ENCODE measurements at places on chromosomes 11 and 22.

DNA sequence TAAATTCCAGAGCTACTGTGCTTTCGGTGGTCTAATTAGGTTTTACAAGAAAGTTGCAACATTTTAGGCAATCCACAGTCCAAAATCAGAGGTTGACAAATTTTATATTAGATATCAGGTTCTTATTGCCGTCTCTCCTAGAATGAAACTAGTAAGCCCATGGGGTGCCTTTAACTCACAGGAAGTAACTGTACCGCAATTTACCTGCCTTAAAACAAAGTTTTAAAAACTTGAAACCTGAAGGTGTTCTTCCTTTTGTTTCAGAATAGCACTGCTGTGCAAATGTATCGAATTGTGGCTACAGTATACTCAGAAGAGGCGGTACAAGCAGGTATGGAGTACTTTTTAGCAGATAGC lies 77.2 kb downstream of the PISD start:
- DNase-seq, result no peak

GRCh38 chr11:67178878-67179277 lies 59.8 kb downstream of the KDM2A start:
- DNase-seq, result no peak

GRCh38 chr11:19646308-19646707 lies 66.3 kb upstream of the NAV2 start:
- no peak for DNase-seq

- DNase-seq, result no peak
Observed at GRCh38 chr22:19216579-19216978, 38.0 kb upstream of the SLC25A1 start.

DNA sequence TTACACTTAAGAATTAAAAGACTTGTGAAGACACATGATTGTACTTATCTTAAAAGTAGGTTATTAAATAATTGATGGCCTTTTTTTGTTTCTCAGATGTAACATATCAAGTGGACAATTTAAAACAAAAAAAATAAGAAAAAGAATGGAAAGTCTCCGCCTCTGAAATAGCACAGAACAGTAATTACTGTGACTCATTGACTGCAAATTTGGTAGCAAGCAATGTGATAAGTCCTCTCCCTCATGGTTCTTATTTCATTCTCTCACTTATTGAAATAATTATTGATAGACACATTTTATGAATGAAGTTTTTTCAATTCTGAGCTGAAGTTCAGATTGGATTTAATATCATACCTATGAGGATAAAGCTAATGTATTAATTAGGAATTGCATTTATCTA lies 717.9 kb upstream of the LUZP2 start:
- no peak for DNase-seq

DNA sequence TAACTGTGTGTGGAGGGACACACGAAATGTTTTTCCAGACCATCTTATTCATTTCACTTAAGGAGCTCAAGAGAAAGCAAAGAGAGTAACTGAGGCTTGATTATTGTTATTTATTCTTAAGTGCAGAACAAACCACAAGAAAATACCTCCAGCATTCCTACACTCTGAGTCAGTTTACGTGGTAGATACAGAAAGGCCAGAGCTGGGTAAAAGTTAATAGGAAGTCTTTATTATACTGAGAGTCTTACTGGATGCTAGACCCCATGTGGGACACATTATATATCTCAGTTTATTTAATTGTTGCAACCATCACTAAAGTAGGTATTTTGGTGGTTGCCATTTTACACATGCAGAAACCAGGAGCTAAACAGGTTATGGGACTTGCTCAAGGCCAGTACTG lies 261.4 kb upstream of the POU2AF2 start:
- DNase-seq, result no peak

- no peak for DNase-seq
Observed at GRCh38 chr11:121890946-121891515, 225.0 kb downstream of the BLID start.

DNA sequence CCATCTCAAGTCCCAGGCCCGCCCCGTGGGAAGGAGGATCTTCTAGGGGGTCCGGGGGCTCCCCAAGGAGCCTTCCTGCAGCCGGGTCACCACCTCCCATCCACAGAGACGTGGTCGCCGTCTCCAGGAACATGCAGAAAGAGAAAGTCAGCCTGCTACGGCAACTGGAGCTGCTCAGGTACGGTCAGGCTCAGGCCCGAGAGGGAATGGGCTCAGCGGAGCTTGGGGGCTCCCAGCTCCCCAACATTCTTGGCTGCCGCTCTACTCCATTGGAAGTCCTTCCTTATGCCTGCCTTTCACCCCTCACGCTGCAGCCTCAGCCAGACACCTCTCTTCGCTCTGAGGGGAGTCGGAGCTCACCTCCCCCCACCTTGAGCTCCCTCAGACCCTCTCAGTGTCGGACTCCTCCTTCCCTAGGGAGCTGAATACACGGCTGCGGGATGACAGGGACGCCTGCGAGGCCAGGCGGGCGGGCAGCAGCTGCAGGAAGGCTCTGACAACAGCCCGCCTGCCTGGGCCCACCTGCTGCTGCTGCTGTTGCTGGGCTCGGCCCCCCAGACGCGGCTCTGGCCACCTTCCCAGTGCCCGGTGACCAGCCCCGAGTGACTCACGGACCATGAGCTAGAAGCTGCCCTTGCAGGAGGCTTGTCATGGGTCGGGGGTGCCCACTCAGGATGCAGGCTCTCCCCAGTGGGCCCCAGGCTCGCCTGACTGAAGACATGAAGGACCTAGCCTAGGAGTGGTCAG lies 1.5 kb upstream of the CD151 start:
- DNase-seq, result no peak

- no peak for DNase-seq
Observed at GRCh38 chr11:102420547-102420946, 32.0 kb downstream of the TMEM123 start.

DNA sequence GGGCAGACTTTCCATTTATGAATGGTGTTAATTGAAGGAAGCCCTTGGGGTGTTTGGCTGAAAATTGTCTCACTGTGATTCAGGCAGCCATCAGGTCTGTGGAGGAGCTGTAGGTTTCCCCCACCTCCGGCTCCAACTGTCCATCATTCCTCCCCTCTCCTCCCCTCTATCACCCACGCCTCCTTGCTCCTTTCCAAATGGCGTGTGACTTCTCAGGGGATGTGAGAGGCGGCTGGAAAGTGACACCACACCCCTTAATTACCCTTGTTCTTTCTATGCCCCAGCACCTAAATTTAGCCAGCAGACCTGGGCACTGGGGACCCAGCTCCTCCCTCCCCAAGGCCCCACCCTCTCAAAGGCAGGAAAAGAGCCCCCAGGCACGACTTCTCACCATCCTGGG lies 38.1 kb upstream of the SYT7 start:
- no peak for DNase-seq

GRCh38 chr11:35077709-35078469 lies 61.1 kb upstream of the CD44 start:
- peak; percentile 93 for DNase-seq

DNA sequence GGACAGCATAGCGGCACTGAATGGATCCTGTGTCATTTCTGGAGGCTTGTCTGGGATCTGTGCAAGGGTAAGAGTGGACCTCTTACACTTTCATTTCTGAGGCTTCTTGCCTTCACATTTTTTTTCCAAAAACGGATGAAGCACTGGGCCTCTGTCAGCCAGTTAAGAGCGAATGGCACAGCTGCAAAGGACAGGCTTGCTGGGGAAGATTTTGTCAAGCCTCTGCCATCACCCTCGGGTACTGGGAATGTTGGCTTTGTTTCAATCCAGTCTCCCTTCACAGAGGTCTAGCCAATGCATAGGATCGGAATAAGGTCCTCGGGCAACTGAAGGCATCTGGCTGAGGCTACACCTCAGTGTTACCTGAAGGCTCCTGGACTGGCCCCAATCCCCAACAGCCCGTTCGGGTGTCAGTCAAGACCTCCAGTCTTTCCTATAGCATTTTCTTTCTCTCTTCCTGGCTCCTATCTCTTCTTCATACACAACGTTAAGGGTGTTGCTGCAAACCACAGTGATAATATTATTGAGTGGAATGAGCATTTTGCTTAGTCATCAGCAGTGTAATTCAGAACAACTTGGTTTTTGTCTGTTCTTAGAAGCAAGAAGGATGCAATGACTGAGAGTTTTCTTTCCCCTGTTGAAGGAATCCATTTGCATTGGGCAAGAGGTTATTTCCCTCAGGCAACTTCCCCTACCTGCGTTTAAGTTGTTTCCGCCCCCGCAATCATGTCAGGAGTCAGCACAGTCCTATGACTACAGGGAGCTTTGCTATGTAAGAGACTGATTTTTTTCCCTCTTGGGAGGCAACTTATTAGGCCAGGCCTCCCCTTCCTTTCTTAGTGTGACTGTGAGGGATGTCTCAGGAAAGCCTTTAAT lies 22.8 kb downstream of the NPAT start:
- DNase-seq, result peak; percentile 35

DNA sequence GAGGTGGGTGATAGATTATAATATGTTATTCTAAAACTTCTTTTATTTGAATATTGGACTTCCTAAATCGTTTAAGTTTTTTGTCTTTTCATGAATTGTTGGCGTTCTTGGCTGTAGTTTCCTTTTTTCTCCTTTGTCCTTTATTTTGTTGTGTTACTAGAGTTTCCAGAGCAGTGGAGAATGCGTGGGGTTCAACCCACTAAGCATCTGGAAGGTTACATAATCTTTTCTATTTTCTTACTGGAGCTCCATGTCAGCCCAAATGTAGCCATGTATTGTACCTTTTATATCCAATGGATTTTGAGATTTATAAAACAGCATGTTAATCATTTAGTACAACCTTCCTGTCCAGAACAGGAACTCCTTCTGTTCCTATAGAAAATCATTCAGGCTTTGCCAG lies 63.2 kb downstream of the PPP6R3 start:
- no peak for DNase-seq

DNA sequence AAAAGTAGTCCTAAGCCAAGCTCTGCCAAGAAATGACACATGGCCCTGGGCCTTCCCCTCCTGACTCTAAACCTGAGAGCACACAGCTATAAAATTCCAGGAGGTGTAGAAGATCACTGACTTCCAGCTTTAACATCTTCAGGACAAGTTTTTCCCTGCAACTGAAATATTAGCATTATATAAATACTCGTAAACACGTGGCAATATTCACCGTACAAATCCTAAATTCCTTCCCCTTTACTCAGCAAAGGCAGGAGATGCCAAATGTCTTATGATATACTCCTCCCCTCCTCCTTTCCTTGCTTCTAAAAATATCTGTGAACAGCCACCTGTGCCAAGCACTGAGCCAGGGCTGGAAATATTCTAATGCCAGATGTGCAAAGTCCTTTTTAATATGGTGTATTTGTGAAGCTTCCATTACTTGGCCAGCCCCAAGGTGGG lies 194.0 kb downstream of the LARGE1 start:
- DNase-seq, result no peak

DNA sequence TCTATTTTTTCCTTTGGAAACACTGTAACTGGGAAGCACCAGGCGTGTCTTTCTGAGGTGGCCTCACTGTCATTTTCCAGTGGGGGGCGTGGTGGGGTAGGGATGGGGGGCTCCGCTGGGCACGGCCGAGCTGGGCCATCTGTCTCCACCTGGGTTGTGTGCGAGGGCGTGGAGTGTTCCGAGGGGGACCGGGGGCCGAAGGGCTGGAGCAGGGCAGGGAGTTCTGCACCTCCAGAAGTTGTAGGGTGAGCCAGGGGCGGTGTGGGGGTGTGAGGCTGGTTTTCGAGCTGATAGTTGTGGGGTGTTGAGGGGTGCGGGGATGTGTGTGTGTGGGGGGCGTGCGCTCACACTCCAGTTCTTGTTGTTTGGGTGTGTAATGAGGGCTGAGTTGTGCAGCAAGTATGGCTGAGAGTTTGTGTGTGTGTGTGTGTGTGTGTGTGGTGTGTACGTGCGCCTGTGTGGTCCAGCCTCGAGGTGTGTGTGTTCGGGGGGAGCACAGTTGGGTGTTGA lies 10.8 kb downstream of the YPEL4 start:
- DNase-seq, result no peak

DNA sequence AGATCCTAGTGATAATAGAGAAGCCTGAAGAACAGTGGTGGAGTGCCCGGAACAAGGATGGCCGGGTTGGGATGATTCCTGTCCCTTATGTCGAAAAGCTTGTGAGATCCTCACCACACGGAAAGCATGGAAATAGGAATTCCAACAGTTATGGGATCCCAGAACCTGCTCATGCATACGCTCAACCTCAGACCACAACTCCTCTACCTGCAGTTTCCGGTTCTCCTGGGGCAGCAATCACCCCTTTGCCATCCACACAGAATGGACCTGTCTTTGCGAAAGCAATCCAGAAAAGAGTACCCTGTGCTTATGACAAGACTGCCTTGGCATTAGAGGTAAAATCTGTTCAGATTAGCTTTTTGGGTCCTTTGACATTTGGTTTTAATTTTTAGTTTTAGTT lies 16.7 kb downstream of the CRKL start:
- no peak for DNase-seq

DNA sequence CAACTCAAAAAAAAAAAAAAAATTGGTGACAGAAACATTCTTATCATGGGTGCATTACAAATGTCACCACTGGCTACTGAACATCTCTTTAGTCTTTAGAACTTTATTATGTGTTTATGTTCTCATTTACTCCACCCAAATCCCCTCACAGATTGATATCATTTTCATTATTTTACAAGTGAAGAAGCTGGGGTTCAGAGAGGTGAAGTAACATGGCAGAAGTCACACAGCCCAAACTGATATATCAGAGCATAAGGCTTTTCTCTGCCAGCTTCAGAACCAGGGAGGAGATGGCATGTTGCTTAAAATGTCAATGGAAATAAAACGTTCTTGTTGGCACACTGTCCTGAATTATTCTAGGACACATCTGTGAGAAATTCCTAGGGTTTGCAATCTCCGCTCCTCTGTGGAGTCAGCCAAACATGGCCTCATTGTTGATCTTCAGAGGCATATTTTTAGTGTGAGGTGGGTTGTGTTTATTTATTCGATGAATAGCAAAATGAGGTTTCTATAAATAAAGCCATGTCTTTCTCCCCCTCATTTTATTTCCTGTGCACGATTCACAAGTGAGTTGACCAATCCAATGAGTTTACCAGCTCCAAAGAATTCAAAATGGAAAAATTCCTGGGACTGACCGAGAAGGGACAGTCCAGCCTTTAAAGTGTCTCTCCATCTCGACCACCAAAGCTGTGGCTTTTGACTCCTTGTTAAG lies 72.9 kb upstream of the ANO1 start:
- no peak for DNase-seq

- peak; percentile 23 for DNase-seq
Observed at GRCh38 chr22:41910050-41911000, 4.5 kb downstream of the SHISA8 start.

- DNase-seq, result no peak
Observed at GRCh38 chr11:113189909-113190667, 124.3 kb upstream of the TTC12 start.

GRCh38 chr11:73598719-73599379 lies 937 bp upstream of the FAM168A start:
- DNase-seq, result peak; percentile 16

DNA sequence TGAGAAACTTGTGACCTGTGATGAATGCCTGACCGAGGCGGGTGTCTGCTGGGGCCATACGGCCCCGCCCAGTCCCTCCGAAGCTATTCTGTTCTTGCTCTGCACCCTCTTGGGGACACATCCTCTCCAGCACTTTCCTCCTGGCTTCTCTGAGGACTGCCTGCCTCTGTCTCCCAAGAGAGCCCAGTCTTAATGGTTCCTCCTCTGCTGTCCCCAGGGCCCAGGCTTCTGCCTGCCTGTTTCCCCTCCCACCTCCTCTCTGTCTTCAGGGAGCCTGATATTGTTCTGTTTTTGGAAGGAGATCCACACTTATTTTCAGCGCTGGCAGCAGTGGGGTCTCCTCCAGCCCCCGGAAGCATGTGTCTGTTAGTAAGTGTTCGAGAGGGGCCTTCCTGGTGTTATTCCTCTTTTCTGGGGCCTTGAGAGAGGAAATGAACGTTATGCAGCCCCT lies 18.7 kb downstream of the SYNGR1 start:
- peak; percentile 51 for DNase-seq
